Heart left ventricle (tissue), 16 donors: ENCODE measurements at places on chromosomes 1 and 21.

DNA sequence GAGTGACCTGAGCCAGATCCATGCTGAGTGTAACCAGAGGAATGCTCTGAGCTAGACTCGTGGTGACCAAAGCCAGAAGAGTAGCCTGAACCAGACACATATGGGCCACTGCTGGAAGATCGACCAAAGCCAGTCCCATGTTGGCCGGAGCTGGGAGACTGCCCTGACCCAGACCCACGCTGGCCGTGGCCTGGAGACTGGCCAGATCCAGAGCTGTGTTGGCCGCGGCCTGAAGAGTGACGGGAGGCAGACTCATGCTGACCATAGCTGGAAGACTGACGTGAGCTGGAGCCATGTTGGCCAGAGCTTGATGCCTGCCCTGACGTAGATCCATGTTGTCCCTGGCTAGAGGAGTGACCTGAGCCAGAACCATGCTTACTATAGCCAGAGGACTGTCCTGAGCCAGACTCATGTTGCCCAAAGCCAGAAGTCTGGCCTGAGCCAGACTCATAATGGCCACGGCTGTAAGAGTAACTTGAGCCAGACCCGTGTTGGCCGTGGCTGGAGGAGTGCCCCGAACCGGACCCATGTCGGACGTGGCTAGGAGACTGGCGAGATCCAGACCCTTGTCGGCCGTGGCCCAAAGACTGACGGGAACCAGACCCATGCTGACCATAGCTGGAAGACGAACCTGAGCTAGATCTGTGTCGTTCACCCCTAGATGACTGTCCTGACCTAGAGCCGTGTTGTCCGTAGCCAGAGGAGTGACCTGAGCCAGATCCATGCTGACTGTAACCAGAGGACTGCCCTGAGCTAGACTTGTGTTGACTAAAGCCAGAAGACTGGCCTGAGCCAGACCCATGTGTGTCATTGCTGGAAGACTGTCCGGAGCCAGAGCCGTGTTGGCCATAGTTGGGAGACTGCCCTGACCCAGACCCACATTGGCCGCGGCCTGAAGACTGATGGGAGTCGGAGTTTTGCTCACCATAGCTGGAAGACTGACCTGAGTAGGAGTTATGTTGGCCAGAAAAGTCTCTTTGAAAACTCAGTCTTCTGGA is 3.5 kb downstream of the HRNR start:
- H3K27me3 ChIP-seq: no peaks in the 10 kb centered on the region
- H3K4me1 ChIP-seq: no peaks in the 10 kb centered on the region
- DNase-seq: no peak
- H3K4me3 ChIP-seq: no peak overlapping the region
- no peak overlapping the region for H3K27ac ChIP-seq

GRCh38 chr1:204931768-204932572 is 61.3 kb downstream of the NFASC start:
- no peak overlapping the region for H3K27ac ChIP-seq
- DNase-seq: no peak
- H3K27me3 ChIP-seq: no peaks in the 10 kb centered on the region
- H3K36me3 ChIP-seq: no peaks in the 10 kb centered on the region
- no peak overlapping the region for H3K4me3 ChIP-seq

- no peaks in the 10 kb centered on the region for H3K27me3 ChIP-seq
- H3K4me1 ChIP-seq: no peaks in the 10 kb centered on the region
- peaks cover 17% of the 10 kb centered on the region for H3K36me3 ChIP-seq
- DNase-seq: no peak
These were observed 55.3 kb downstream of the NEK7 start for GRCh38 chr1:198212126-198212525.

DNA sequence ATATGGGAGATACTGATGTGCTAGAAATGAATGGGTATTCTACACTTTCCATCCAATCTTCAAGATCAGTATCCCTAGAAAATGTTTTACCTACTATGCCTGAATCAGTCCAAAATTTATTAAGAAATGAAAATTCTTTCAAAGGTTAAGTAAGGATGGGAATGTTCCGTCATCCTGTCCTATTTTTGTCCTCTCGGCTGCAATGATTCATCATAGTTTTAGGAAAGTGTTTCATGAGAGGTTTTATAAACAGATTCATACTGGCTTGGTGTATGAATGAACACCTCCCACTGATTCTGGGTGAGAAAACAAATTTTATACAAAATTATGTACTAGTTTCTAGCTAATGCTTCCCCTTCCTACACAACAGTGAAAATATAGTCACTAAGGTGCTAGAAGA is 504.6 kb upstream of the NR5A2 start:
- H3K27me3 ChIP-seq: no peaks in the 10 kb centered on the region
- H3K36me3 ChIP-seq: no peaks in the 10 kb centered on the region
- no peaks in the 10 kb centered on the region for H3K4me1 ChIP-seq

- no peaks in the 10 kb centered on the region for H3K36me3 ChIP-seq
- H3K4me1 ChIP-seq: no peaks in the 10 kb centered on the region
- peak overlapping the region; percentile 11 for H3K4me3 ChIP-seq
- no peak for DNase-seq
- H3K27me3 ChIP-seq: no peaks in the 10 kb centered on the region
- no peak overlapping the region for H3K27ac ChIP-seq
These were observed 95.7 kb upstream of the NCAM2 start for GRCh38 chr21:20902511-20902910.

DNA sequence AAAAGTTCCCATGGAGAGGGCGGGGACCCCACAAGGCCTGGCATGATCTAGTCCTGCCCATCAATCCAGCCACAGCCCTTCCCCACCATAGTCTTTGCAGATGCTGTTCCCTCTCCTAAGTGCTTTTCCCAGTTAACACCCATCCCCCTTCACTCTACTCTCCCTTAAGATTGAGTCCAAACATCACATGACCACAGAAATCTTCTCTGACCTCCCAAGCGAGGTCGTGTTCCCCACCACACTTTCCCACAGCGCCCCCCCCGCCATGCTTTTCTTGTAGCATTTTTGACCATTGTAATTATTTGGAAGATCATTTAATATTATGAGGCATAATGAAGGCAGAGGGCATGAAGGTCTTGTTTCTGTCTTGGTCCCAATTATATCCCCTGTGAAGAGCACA is 4.3 kb upstream of the HSPG2 start:
- no peaks in the 10 kb centered on the region for H3K36me3 ChIP-seq
- no peak for DNase-seq
- no peak overlapping the region for H3K4me3 ChIP-seq
- H3K27me3 ChIP-seq: no peaks in the 10 kb centered on the region
- H3K27ac ChIP-seq: no peak overlapping the region

DNA sequence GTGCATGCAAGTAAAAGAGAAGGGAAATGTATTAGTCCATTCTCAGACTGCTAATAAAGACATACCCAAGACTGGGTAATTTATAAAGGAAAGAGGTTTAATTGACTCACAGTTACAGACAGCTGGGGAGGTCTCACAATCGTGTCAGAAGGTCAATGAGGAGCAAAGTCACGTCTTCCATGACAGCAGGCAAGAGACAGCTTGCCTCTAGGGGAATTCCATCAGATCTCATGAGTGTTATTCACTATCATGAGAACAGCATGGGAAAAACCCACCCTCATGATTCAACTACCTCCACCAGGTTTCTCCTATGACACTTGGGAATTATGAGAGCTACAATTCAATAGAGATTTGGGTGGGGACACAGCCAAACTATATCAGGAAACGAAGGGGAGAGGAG is 8.1 kb downstream of the KRTAP21-3 start:
- DNase-seq: no peak
- H3K36me3 ChIP-seq: no peaks in the 10 kb centered on the region
- H3K27ac ChIP-seq: no peak overlapping the region
- H3K27me3 ChIP-seq: no peaks in the 10 kb centered on the region
- H3K4me3 ChIP-seq: no peak overlapping the region

GRCh38 chr1:93694819-93695218 is 13.2 kb upstream of the BCAR3 start:
- no peak for DNase-seq
- H3K4me3 ChIP-seq: no peak overlapping the region
- no peaks in the 10 kb centered on the region for H3K4me1 ChIP-seq
- H3K27ac ChIP-seq: no peak overlapping the region

GRCh38 chr1:197637406-197637805 is 137.9 kb downstream of the DENND1B start:
- peaks cover 16% of the 10 kb centered on the region for H3K4me1 ChIP-seq
- H3K27ac ChIP-seq: no peak overlapping the region
- DNase-seq: no peak
- no peaks in the 10 kb centered on the region for H3K27me3 ChIP-seq

- no peaks in the 10 kb centered on the region for H3K27me3 ChIP-seq
- peak within 1 kb of the TSS; percentile 93 for H3K27ac ChIP-seq
- no peaks in the 10 kb centered on the region for H3K36me3 ChIP-seq
These were observed at the start of gene VPS45 for GRCh38 chr1:150067184-150068108. TSS of gene VPS45 (plus strand) at chr1:150067776. CDS start at chr1:150067858, 82 bp downstream.

GRCh38 chr1:220710333-220710732 is 20.2 kb downstream of the C1orf115 start:
- H3K36me3 ChIP-seq: no peaks in the 10 kb centered on the region
- no peak overlapping the region for H3K27ac ChIP-seq
- no peaks in the 10 kb centered on the region for H3K4me1 ChIP-seq
- H3K4me3 ChIP-seq: no peak overlapping the region

- no peaks in the 10 kb centered on the region for H3K36me3 ChIP-seq
- no peak overlapping the region for H3K4me3 ChIP-seq
- H3K27me3 ChIP-seq: no peaks in the 10 kb centered on the region
- peak; percentile 79 for DNase-seq
These were observed 109.5 kb upstream of the KIF26B start for GRCh38 chr1:245045087-245045881.

- H3K36me3 ChIP-seq: peaks cover 24% of the 10 kb centered on the region
- peaks cover 22% of the 10 kb centered on the region for H3K4me1 ChIP-seq
- peak overlapping the region; percentile 78 for H3K27ac ChIP-seq
- H3K4me3 ChIP-seq: no peak overlapping the region
These were observed 42.4 kb downstream of the AKNAD1 start for GRCh38 chr1:108814343-108815125.

DNA sequence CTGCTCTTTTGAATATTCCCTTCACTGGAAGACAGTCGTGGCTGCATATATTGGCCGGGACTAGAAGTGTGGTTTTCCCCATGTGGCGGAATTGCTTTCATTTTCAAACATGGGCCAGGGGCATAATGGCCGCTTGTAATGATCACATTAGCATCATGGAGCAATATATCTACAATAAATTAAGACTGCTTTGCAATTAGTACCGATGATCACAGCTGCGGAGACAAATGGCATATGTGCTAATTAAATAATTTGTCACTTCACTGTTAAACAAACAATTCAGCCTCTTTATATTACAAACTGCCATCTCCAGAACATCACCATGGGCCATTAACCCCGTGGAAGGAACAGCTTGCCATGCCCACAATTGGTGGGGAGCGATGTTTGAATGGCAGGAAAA is 68.2 kb upstream of the OLIG2 start:
- H3K4me1 ChIP-seq: no peaks in the 10 kb centered on the region
- H3K4me3 ChIP-seq: no peak overlapping the region
- no peak for DNase-seq
- no peaks in the 10 kb centered on the region for H3K27me3 ChIP-seq
- H3K27ac ChIP-seq: no peak overlapping the region

DNA sequence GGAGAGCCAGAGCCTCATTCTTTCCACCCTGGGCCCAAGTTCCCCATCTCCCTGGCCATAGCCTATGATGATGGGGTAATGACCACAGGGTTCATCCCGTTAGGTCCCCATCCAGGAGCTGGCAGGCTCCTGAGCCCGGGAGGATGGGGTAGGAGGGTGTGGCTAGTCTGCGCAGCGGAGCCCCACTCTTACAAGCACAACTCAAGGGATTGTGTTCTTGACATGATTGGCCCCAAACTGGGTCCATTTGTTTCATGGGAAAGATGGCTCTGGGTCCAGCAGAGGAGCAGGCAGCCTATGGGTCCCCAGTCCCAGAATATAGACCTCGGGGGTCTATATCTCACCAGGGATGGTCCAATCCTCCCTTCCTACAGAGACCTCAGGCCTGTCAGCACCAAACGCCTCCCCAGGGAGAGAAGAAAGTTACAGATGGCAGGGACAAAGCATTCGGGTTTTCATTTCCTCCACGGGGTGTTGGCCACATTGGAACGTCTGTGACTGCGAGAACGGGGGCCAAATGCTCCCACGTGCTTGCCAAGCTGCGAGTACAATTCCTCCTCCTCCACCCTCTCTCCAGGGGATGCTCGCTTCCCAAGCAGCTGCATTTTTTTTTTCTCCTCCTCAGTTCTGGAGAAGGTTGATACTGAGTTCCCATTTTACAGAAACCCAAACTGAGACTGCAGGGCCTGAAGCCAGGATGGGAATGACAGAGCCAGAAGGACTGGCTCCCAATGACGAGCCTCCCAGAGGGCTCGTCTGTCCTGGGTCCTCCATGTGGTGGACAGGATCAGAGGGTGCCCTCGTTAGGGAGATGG is 71.0 kb downstream of the DHRS3 start:
- H3K36me3 ChIP-seq: no peaks in the 10 kb centered on the region
- no peak overlapping the region for H3K4me3 ChIP-seq
- H3K4me1 ChIP-seq: peaks cover 18% of the 10 kb centered on the region

- no peak overlapping the region for H3K4me3 ChIP-seq
- no peak overlapping the region for H3K27ac ChIP-seq
- no peaks in the 10 kb centered on the region for H3K4me1 ChIP-seq
These were observed 42.0 kb upstream of the MTF1 start for GRCh38 chr1:37901191-37901892.

DNA sequence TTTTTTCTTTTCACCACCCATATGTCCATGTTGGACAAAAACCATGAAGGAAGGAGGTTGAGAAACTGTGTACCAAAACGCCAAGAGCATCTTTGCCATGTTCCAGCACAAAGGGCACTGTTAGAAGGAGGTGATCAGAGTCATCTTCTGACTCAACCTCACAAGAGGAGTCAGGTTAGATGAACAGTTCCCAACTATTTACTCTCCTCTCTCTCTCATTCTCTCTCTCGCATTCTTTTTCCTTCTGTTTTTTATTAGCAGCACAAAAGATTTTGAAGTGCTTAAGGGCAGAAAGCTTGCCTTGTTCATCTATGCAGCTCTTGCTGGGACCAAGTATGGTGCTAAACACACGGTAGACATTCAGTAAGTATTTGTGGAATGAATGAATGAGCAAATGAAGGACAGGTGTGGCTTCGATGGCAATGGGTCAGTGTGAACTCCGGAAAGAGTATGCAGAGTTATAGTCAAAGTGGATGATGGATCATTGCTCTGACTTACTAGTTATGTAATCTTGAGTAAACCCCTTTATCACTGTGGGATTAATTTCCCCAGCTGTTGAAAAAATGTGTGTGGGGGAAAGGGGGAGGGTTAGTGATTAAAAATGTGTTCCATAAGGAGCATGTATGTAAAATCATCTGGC is 33.9 kb downstream of the DDR2 start:
- no peaks in the 10 kb centered on the region for H3K36me3 ChIP-seq
- H3K4me1 ChIP-seq: no peaks in the 10 kb centered on the region
- H3K4me3 ChIP-seq: no peak overlapping the region
- no peaks in the 10 kb centered on the region for H3K27me3 ChIP-seq

DNA sequence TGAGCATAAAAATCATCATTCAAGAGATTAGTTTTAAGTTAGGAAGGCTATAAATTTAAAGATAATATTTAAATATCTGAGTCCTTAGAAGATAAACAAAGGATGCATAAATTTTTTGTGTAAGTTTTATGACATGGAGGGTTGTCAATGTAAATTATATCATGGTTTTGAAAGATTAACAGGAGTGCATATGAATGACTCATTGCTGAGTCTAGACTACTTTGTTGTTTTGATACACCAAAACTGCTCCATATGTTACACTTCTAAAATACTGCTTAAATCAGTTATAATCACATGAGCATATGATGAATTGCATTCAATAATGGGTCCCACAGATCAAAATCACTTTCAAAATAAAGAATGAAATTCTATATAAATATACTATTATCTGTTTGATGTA is 312.5 kb downstream of the KCNT2 start:
- H3K27me3 ChIP-seq: no peaks in the 10 kb centered on the region
- H3K4me1 ChIP-seq: no peaks in the 10 kb centered on the region
- DNase-seq: no peak
- no peak overlapping the region for H3K27ac ChIP-seq

GRCh38 chr1:9719978-9720722 is 68.6 kb downstream of the PIK3CD start:
- DNase-seq: no peak
- no peaks in the 10 kb centered on the region for H3K4me1 ChIP-seq
- no peak overlapping the region for H3K27ac ChIP-seq
- H3K27me3 ChIP-seq: no peaks in the 10 kb centered on the region
